HT1080 (cell line): ENCODE measurements at places on chromosomes 2 and 18.

GRCh38 chr2:174337337-174338146 lies 2.8 kb downstream of the SP9 start:
- DNase-seq = no peak

- DNase-seq = no peak
These were observed 874.3 kb downstream of the ERBB4 start for GRCh38 chr2:211664321-211664720.

DNA sequence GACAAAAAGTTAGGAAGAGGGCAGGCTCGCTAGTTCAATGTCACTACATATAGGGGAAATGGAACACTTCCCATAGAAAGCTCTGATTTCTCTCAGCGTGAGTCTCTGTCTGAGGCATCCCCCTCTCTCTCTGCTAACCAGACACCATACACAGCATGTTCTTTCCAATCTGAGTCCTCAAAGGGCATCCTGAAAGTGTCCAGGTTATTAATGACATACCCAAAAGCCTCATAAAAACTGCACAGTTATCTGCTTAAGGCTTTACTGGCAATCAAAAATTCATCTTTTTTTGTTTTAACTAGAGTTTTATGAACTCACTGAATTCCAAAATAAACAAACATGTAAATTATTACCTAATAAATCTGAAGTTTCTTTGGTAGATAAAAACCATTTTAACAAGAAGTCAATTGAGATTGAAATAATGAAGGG lies 137.4 kb downstream of the AFF3 start:
- no peak for DNase-seq

DNA sequence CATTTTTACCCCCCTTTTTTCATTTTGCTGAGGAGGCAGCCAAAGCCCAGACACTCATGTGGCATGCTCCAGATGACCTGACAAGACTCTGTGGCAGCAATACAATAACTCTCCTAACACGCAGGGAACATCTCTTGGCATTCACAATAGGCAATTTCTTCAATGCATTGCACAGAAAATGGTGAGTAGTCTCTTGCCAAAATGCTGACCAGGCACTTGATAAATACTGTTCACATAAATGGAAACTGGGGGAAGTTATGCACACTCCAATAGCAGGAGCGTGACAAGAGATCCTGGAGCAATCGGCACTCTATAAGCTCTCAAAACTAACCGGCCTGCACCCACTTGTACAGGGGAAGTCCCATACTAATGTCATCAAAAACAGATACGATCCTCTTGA lies 66.3 kb downstream of the NBAS start:
- no peak for DNase-seq

DNA sequence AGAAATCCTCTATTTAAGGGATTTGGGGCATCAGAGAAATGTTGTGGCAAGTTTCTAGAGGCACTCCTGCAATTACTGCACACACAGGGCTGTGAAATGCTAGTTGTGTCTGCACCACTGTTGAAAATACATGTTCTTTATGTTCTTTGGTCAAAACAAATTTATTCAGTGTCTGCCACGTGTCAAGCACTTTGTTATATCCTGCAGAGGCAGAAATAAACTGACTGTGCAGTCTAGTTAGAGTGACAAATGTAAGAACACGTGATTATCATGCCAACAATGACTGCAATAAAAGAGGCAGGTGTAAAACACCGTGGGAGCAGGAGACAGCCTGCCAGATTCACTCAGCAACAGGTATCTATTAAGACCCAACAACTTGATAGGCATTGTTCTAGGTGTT lies 423.3 kb downstream of the LRP1B start:
- no peak for DNase-seq

GRCh38 chr2:70962211-70962884 lies 16.1 kb upstream of the ANKRD53 start:
- no peak for DNase-seq
